IMR-90 (cell line): ENCODE measurements at places on chromosomes 7 and 10. TPM values are rescaled to one million over a fixed set of nuclear protein-coding genes. Genes with fewer than 3 reads are reported as not detected.

The ZNF138 gene
- 2.5 and 3.2 TPM in 2 replicates for polyA plus RNA-seq

The VTI1A gene
- polyA plus RNA-seq = 7.7 and 9.7 TPM in 2 replicates

The HOXA10 gene
- polyA plus RNA-seq = 0.10 TPM in 2 replicates

The PRTFDC1 gene
- polyA plus RNA-seq = 11.9 and 12.3 TPM in 2 replicates

The RSPH10B2 gene
- not detected in 2 replicates for polyA plus RNA-seq

The GATA3 gene
- 0.11 and 0.21 TPM in 2 replicates for polyA plus RNA-seq

The NUTM2E gene
- polyA plus RNA-seq = not detected in 2 replicates

The FOXI2 gene
- polyA plus RNA-seq = not detected in 2 replicates

The JAZF1 gene
- 8.6 and 10.5 TPM in 2 replicates for polyA plus RNA-seq

The CYP3A7 gene
- not detected in 2 replicates for polyA plus RNA-seq

The PTPRN2 gene
- polyA plus RNA-seq = 0.03 and 0.06 TPM in 2 replicates

The HMX2 gene
- not detected in 2 replicates for polyA plus RNA-seq

The CBX3 gene
- polyA plus RNA-seq = 65.6 and 76.5 TPM in 2 replicates

The PMPCB gene
- polyA plus RNA-seq = 43.3 and 50.4 TPM in 2 replicates

The STEAP2 gene
- 1.7 and 1.8 TPM in 2 replicates for polyA plus RNA-seq

The VWA2 gene
- not detected in 2 replicates for polyA plus RNA-seq

The ZNF117 gene
- polyA plus RNA-seq = 2.5 and 4.0 TPM in 2 replicates
